ENCODE measurements at places on chromosomes 12 and 14. TPM values are rescaled to one million over a fixed set of nuclear protein-coding genes. Genes with fewer than 3 reads are reported as not detected.

- DNase-seq = no peak
Observed at GRCh38 chr12:42584651-42585111, 4.9 kb downstream of the PRICKLE1 start.

GRCh38 chr14:63203618-63204406 lies 431 bp upstream of the RHOJ start:
- DNase-seq = peak; percentile 79

DNA sequence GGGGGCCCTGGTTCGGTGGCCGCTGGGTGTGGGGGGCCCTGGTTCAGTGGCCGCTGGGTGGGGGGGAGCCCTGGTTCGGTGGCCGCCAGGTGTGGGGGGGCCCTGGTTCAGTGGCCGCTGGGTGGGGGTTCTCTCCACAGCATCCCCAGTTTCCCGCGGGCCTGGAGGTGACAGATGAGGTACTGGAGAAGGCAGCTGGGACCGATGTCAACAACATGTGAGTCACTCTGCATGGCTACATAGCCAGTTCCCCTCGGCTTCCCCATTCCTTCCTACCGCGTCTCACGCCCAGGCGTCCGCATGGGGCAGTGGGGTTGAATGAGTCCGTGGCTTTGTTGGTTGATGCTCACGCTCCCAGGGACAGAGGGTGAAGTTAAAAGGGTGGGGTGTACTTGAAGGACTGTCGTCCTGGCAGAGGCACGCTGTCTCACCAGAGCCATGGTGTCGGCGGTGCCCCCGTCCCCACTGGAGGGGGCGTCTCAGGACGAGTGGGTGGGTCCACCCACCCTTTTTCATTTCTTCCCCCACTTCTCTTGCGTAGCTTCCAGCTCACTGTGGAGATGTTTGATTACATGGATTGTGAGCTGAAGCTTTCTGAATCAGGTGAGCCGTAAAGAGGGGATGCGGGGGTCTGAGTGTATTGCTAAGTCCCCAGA lies 15.6 kb downstream of the HIP1R start:
- no peak for DNase-seq

GRCh38 chr14:72154645-72155378 lies 222.6 kb downstream of the RGS6 start:
- DNase-seq = peak; percentile 19

Gene KRT77
- not detected for total RNA-seq

DNA sequence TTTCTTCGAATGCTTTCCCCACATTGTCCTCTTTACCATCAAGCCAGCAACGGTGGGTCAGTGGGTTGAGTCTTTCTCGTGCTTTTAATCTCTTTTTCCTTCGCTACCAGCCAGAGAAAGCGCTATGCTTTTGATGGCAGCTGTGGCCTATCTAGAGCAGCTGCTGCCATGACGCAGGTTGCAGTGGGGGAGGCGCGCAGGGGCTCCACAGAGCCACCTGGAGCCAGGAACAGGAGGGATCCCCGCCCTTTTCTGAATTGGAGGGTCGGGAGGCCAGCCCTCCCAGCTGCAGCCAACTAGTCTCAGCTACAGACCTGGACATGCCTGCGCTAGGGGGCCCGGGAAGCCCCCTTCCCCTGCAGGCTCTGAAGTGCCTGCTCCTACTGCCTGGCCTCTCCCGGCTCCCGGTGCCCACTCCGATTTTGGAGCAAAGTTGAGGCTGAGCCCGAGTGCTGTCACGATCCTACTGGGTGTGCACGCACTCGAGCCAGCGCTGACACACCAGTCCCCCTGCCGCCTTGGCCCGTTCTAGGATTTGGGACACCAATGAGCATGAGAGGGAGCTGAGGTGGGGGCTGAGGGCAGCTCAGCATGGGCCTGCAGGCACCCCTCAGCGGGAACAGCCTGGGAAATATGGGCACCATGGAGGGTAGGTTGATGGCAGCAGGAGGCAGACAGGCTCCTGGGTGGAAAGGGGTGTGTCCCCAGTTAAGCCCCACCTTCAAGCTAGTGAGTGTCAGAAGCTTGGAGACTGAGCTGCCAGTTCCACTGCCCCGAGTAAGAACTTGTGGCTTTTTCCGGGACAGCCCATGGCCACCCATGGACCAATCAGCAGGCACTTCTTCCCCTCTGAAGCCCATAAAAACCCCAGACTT lies 784.2 kb downstream of the SLC6A15 start:
- DNase-seq = no peak

GRCh38 chr12:56256326-56256960 lies 1.7 kb downstream of the ANKRD52 start:
- peak; percentile 44 for DNase-seq

DNA sequence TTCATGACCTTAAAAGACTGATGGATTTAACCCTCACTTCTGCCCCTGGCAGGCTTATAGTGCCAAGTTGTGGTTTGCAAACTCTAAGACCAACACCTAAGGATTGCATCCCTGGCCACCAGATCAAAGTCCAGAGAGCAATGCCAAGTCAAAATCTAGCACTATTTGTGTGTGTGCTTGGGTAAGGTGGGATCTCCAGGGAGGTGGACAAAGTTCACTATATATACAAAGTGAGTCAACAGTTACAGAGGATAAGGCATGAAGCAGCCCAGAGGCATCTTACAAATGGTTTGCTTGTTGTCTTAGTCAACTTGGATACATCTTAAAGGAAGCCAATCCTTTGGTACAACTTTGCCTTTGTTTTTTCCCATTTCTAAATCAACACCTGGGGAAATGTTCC lies 137.3 kb downstream of the MSRB3 start:
- peak; percentile 78 for DNase-seq

Gene HOXC6
- 6.0 TPM for total RNA-seq

Gene TMEM52B
- 6.9 TPM for total RNA-seq

Gene SNAPC1
- total RNA-seq = 38.6 TPM

- DNase-seq = peak; percentile 64
Observed at GRCh38 chr14:74804219-74804825, 41.2 kb downstream of the YLPM1 start.

DNA sequence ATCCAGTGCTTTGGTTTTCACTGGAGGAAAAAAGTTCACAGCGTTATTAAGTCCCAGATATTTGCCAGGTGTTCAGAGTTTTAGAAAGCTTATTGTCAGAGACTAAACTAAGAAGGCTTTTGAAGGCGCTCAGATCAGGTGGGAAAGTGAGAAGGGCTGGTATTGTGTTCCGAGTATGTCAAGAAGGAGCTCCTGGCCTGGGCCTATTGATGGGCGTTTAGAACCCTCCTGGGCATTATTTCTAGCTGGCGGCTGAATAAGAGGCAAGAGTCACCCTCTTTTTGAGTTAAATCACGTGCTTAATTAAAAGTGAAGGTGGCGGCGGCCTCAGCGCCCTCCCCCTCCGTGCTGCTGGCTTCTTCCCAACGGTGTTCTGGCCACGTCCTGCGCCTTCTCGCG lies 20.9 kb upstream of the GNS start:
- no peak for DNase-seq

Gene CNTN1
- 2.0 TPM for total RNA-seq

DNA sequence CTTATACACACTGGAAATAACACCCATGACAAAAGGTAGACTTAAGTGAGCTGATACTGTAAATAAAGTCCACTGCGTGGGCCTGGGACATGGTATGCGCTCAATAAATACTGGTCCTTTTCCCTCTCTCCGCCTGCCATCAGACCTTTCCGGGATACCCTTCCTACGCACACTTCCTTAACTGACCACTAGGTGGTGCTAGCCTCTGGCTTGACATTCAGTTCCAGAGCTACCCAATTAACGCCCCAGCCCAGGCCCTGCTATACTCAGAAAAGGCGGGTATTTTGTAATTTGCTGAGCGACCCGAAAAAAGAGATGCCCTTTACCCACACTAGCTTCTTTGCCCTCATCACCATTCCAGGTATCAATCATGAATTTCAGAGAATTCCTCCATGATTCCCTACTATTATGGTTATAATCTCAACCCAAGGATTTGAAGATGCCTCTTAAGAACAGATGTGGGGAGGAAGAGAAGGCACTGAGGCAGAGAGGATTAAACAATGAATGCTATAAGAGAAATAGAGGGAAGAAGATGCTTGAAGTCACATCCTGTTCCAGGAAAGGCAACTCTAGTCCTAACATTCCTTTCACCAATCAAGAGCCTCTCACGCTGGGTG lies 3.9 kb upstream of the LRP1 start:
- DNase-seq = peak; percentile 47
